ENCODE measurements at places on chromosomes 5 and 9.
A peak's percentile ranks its signal among the peaks of the same experiment; 100 is the strongest.

DNA sequence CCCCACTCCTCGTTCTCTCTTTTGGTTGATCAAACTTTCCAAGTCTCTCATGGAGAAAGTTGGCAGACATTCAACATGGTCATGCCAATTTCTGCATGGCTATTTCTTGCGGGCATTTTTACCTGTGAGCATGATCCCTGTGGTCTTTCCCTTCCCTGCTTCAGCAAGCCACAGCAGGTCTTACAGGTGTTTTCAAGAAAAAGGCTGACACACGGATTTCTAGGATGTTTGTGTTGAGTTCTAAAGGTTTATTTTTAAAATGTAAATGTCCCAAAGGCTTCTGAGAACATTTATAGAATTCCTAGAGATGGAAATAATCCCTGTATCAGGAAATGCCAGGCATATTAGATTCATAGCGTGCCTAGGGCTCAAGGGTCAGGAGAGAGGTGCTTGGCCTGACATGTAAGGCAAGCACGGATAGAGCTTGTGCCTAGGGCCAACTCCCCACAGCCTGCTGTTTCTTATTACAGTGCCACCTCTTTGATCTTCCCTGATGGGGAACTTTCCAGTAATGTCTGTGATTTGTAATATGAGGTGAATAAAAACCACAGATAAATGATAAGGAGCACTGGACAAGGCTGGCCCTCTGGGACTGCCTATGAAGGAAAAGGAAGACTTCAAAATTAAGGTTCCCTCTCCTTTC, 79.8 kb downstream of the MUSK start:
- no peak for DNase-seq

DNA sequence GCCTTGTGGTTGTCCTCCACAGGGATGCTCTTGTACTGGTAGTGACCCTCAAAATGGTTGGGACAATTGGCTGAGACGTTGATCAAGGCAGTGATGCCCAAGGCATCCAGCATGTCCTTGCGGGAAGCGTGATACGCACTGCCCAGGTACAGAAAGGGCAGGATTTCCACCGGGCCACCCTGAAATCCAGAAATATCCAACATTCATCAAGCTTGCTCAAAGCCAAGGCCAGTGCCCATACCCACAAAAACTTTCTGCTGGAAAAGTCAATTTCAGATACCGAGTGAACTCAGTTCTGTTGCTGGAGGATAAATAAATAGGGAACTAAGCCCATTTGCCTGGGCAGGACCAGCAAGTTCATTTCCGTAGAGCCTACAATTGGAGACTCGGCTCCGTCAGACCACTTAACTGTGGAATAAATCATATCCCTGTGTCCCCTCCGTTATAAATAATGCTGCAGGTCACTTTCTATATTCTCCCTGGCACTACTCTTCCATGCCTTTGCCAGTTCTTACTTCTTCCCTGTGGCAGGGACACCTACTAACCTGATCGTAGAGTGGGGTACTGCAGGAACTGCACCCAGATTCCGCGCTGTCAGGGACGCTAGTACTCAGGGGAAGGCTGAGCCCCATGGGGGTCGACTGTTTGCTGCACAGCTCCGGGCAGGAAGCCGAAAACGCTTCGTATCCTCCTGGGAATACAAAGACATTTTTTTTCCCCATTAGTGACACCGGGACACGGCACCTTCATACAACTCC, 1.2 kb downstream of the DUSP1 start:
- DNase-seq: no peak

DNA sequence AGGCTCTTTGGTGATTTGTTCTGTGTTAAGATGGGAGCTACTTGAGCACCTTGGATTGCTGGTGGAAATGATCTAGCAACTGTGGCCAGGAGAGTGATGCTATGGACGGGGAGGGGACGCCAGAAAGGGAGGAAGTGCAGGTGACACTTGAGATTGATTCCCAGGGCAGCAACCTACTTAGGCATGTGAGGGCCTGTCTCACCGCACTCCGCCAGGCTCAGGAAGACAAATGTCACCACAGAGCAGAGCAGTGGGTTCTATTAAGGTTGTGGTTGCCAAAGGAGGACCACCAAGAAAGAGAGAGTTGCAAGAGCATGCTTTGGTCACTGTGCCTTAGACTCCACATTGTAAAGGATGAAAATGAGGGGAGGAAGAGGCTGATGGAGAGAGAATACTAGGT, 404.3 kb downstream of the IRX1 start:
- DNase-seq: no peak

GRCh38 chr5:61884252-61884855, 421.7 kb upstream of the KIF2A start:
- no peak for DNase-seq

- DNase-seq: no peak
These were observed 3.0 kb downstream of the N4BP3 start for GRCh38 chr5:178116143-178116885.

GRCh38 chr5:4625206-4625896, 514.8 kb upstream of the ADAMTS16 start:
- DNase-seq: no peak

DNA sequence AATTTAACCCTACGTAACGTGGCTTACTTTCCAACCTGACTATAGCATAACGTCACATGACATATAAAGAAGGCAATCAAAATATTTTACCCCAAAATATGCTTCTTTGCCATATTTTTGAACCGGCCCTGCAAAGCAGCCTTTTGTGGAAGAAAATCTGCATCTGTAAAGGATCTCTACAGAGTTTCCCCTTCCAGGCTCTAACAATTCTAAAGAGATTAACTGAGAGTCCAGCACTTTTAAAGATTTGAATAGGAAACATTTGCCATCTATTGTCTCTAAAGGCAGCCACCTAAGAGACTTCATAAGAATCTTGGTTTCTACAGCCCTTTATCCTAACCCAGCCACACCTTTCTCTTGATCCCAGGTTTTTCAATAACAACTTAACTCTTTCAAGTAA, 22.7 kb downstream of the AP3B1 start:
- DNase-seq: no peak

DNA sequence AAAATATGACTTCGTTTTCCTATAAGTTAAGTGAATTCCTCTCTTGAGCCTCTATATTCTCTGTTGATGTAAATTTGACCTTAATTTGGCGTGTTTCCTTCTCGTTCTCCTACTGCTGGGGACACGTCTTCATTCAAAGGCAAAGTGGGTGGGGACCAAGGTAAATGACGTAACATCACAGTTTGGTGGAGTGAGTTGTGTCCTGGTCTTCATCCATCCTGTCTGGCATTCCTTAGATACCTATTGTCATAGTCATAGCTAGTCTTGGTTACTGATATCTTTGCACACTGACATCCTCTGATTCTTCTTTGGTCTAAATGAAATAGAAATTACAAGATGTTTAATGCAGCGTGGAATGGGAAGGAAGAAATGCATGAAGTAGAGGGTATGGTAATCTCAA, 108.5 kb downstream of the NNT start:
- DNase-seq: no peak

DNA sequence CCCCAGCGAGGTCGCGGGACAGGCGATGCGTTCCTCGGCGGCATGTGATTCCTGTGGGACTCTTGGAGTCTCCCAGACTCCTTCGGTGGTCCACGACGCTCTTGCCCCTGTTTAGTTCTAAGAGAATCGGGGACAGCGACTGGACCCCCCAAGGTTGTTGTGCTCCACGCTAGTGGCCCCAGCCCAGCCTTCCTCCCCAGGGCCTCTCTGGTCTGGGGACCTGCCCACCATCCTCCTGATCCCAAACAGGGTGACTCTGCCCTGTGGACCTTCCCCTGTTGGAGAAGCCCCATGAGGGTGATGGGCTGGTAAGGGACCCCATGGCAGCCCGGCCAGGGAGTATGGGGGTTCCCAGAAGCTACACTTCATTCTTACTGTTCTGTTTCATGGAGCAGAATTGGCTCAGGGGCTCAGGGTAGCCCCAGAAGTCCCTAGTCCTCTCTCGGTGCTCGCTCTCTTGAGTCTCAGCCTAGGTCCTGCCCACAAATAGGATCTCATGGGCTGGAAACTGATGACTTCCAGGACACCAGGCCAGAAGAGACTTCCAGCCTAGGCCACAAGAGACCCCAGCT, 880 bp downstream of the CARD19 start:
- no peak for DNase-seq

- peak; percentile 87 for DNase-seq
These were observed 167.3 kb downstream of the TRPM3 start for GRCh38 chr9:70954126-70954525.

GRCh38 chr9:81999806-82000205, 11.2 kb downstream of the SPATA31D1 start:
- DNase-seq: peak; percentile 28

Data from retinal pigment epithelial cell (primary cell).